B cell (primary cell): ENCODE measurements at places on chromosomes 4 and X. TPM values are rescaled to one million over a fixed set of nuclear protein-coding genes. Genes with fewer than 3 reads are reported as not detected.

CXXC4 gene
- polyA plus RNA-seq, result not detected in 2 replicates

PROM1 gene
- polyA plus RNA-seq, result 0.04 TPM in 1 of 2 replicates, not detected in the other

TLR7 gene
- polyA plus RNA-seq, result 3.1 and 6.1 TPM in 2 replicates

LARP1B gene
- polyA plus RNA-seq, result 4.5 and 9.1 TPM in 2 replicates

ABCG2 gene
- 0.01 and 0.06 TPM in 2 replicates for polyA plus RNA-seq

SHOX gene
- polyA plus RNA-seq, result not detected in 2 replicates

ZNF732 gene
- not detected in 2 replicates for polyA plus RNA-seq

FAT4 gene
- not detected in 2 replicates for polyA plus RNA-seq

PRSS12 gene
- polyA plus RNA-seq, result not detected in 2 replicates
